Activated B cell treated with CpG ODN at 0.5 μM for 24 hours (primary cell): ENCODE measurements at places on chromosomes 3 and 15. TPM values are rescaled to one million over a fixed set of nuclear protein-coding genes. Genes with fewer than 3 reads are reported as not detected.

DNA sequence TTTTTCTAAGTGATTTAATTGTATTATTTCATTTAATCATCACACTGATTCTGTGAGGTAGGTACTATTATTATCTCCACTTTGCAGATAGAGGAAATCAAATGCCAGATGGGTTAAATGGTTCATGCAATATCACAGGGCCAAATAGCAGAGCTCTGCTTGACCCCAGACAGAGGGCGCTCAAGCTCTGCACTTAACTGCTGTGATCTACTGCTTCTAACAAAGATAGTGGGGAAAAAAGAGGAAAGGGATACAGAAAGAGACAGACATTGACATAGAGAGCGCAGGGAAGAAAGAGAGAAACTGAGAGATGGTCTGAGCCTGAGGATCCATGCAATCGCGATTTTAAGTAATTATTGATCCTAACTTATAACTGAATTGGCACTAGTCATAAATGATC lies 279.1 kb upstream of the THRB start:
- H3K36me3 ChIP-seq: no peaks in the 10 kb centered on the region
- no peak overlapping the region for H3K27ac ChIP-seq
- DNase-seq: no peak
- no peak overlapping the region for H3K4me3 ChIP-seq
- no peaks in the 10 kb centered on the region for H3K27me3 ChIP-seq

- no peaks in the 10 kb centered on the region for H3K36me3 ChIP-seq
- no peaks in the 10 kb centered on the region for H3K4me1 ChIP-seq
- no peaks in the 10 kb centered on the region for H3K27me3 ChIP-seq
- DNase-seq: no peak
Observed at GRCh38 chr15:35557544-35557943, 11.6 kb upstream of the DPH6 start.

The KNL1 gene
- total RNA-seq: 5.1 and 7.7 TPM in 2 replicates

The FETUB gene
- not detected in 2 replicates for total RNA-seq

GRCh38 chr15:91849749-91850161 lies 3.8 kb upstream of the SLCO3A1 start:
- DNase-seq: no peak
- H3K27me3 ChIP-seq: peaks cover 50% of the 10 kb centered on the region
- H3K4me1 ChIP-seq: peaks cover 17% of the 10 kb centered on the region
